ENCODE measurements at places on chromosomes 7 and 10. TPM values are rescaled to one million over a fixed set of nuclear protein-coding genes. Genes with fewer than 3 reads are reported as not detected.

DNA sequence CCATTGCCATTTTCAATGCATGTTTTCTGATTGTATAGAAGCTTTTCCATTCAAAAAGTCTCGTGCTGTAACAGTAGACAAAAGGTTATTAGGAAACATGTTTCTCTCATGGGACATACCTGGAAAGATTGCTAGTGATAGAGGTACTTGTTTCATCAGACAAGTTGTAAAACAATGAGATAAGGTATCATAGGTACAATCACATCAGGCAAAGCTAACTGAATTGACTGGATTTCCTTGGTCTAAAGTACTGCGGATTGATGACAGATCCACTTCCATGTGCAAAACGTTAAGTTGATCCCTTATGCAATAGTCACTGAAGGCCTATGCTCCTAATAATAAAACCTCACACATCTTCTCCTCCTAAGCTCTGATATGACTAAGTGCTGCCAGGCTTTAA, 6.5 kb upstream of the RNF32 start:
- DNase-seq, result no peak

DNA sequence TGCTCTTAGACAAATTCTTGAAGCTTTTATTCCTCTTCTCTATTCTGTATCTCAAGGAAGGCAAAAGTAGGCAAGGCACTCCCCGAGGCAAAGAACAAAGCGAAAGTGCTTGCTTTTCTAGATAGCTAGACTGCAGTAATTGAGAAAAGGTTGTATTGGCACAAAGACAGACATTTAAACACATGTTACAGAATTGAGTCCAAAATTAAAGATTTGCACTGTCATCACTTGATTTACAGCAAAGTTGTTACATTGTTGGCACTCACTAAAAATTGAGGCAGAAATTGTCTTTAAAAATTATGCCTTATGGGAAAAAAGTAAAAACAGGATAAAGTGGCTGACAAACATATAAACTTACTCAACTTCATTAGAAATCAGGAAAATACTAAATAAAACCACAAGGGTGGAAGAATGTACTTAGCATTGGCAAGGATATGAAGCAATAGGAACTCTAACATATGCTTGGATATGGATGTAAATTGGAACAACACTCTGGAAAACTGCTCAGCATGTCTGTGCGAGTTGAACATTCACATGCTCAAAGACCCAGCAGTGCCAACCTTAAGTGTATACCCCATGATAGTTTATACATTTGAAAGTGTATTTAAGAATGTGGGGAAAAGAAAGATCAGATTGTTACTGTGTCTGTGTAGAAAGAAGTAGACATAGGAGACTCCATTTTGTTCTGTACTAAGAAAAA, 491.3 kb downstream of the GLRX3 start:
- no peak for DNase-seq

GRCh38 chr7:118182593-118183427, 1.2 kb upstream of the LSM8 start:
- DNase-seq, result no peak

DNA sequence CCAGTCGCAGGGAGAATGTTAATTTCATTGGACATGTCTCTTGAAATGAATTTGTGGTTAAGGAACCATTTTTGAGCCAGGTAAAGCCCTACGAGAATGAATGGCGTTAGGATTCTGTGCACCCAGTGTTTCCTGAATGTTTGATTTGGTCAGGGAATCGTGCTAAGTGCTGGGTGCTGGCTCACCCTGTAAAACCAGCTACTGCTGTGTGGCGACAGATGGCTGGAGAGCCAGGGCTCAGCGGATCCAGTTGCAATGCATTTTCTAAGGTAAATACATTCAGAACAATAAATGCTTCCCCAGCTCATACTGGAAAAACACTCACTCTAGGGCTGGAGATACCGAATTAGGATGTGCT, 355.5 kb downstream of the GLRX3 start:
- no peak for DNase-seq

The MUC3A gene
- total RNA-seq, result 0.18 TPM

The OR9A2 gene
- total RNA-seq, result not detected

The AKR1C8 gene
- total RNA-seq, result 0.63 TPM

GRCh38 chr7:105826143-105826542, 50.3 kb downstream of the ATXN7L1 start:
- DNase-seq, result no peak

The RP9 gene
- total RNA-seq, result 15.5 TPM

The ADIRF gene
- total RNA-seq, result 122 TPM

GRCh38 chr7:116591202-116592040, 66.6 kb downstream of the CAV1 start:
- DNase-seq, result no peak

DNA sequence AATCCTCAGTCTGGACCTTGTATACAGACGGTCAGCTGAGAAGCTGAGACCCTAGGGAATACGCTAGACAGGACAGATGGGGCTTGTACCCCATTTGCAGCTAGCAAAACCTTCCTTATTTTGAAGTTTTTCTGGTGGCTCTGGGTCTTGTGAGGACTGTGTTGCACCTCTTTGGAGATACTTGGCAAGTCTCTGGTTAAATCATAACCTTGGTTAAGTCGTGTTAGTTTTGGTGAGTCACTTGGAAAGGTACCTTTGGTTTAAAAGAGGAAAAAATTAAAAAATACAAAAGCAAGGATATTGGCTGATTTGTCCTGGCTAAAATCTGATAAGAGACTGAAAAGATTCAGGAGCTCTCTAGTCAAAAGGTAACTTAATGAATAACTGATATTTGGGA, 140.6 kb downstream of the COBL start:
- no peak for DNase-seq

The ZNF425 gene
- total RNA-seq, result 0.83 TPM

The MEOX2 gene
- total RNA-seq, result 6.0 TPM

DNA sequence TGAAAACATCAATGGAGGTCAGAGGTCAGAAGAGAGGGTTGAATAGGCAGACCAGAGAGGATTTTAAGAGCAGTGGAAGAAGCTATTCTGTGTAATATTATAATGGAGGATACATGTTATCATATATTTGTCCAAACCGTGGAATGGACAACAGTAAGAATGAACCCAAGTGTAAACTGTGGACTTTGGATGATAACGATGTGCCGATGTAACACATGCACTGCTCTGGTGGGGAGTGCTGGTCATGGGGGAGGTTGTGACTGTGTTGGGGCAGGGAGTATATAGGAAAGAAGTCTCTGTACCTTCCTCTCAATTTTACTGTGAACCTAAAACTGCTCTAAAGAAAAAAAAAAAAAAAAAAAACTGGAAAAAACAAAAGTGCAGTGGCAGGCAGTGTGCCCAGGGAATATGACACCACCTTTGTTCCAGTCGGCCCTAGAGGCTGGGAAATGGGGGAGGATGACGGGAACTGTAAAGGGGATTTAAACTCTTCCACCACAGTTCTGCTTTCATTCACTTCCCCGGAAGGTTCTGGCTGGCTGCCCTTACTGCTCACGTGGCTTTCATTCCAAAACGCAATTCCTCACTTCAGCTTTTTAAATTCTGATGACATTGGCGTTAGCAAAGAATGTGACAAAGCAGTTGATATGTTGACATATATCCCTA, 113.7 kb upstream of the ANKRD1 start:
- peak; percentile 89 for DNase-seq

The SH2B2 gene
- 2.8 TPM for total RNA-seq

DNA sequence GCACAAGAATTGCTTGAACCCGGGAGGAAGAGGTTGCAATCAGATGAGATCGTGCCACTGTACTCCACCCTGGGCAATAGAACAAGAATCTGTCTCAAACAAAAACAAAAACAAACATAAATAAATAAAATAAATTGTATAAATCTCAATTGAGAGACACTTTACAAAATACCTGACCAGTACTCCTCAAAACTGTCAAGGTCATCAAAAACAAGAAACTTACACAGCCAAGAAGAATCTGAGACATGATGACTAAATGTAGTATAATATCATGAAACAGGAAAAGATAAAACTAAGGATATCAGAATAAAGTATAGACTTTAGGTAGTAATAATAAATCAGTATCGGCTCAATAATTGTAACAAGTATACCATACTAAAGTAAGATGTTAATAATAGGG, 26.9 kb upstream of the SEPTIN7 start:
- no peak for DNase-seq

- DNase-seq, result no peak
These were observed 5.4 kb upstream of the HKDC1 start for GRCh38 chr10:69214666-69215131.

GRCh38 chr7:30206491-30206890, 71.7 kb downstream of the MTURN start:
- no peak for DNase-seq

GRCh38 chr7:129939881-129940280, 12.9 kb downstream of the UBE2H start:
- no peak for DNase-seq

- no peak for DNase-seq
These were observed 161.4 kb downstream of the CCDC3 start for GRCh38 chr10:12839941-12840611.

The GPR15LG gene
- total RNA-seq, result not detected

DNA sequence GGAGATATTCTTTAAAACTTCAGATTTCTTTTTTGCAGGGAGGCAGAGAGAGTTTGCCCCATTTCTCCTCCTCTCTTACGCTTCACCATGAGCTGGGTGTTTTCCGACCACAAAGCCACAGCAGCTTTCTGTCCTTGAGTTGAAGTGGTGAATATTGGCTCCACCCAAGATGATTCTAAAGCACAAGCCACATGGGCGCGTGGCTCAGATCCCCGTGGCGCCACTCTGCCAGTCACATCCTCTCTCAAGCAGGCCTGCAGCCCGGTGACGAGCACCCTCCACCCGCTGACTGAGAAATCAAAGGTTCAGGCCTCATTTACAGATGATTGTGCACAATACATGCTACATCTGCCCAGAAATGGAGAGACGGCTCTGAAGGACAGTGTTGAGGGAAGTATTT, 27.6 kb upstream of the RNF32 start:
- DNase-seq, result peak; percentile 28

- peak; percentile 79 for DNase-seq
These were observed 23.2 kb upstream of the PIP4K2A start for GRCh38 chr10:22737587-22737986.

DNA sequence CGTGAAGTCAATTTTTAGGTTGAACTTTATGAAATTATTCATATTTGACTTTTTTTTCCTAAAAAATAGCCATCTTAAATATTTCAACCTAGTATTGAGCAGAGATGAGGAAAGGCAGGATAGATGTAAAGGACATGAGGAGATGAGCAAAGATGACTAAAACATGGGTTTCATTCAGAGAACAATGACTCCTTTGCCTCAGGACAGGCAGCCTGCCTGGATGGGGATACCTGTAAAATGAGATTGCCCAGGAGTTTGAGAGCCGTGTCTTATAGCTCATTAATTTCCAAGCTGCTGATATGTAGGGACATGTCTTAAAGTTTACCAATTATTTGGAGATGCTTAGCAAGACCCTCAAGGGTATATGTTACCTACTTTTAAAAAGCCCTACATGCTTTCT, 243.8 kb upstream of the MDFIC start:
- DNase-seq, result no peak

Measured in right cardiac atrium (tissue), 5 donors.